ENCODE measurements at places on chromosomes 3 and 15.

DNA sequence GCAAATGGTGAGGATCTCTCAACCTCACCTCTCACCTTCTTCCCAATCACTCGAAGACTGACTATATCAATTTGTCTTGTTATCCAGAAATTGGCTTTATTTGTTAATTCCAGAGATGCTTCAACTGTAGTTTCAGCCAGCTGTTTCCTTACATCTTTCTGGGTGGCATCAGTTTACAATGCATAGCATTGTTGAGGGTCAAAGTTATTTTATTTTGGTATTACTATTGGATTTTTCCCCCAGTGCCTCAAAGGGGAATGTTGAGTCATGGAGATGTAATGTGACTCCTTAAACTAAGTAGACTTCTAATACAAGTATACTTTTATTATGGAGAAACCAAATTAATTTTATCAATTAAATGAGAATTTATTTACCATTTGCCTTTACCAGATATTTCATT is 351.6 kb downstream of the TIGIT start:
- DNase-seq = no peak

- DNase-seq = no peak
These were observed 53.7 kb downstream of the PCSK6 start for GRCh38 chr15:101435761-101436160.

DNA sequence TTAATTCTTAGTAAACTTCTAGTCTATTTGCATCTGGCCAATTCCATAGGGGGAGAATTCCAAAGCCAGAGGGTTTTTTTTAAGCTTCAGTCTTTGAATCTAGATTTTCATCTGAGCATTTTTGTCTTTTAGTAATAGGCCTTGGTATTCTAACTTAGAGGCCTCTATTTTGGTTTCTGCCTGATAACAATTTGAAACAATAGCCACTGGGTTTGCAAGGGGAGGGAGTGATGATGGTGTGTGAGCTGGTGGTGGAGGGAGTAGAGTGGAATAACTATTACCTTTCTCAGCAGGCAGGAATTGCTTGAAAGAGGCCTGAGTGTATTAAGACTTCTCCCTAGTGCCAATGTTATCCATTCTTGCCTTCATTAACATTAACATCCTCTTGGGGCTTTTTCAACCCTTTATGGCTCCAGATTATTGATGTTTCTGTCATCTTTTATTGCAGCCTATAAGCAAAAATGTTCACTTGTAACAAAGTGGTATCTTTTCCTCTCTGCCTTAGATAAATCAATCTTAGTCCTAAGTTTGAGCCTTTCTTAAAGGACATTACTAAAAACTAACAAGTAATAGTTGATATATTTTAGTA is 26.5 kb upstream of the TCF12 start:
- no peak for DNase-seq

- DNase-seq = no peak
These were observed 138.3 kb upstream of the TSPAN3 start for GRCh38 chr15:77209221-77209620.

DNA sequence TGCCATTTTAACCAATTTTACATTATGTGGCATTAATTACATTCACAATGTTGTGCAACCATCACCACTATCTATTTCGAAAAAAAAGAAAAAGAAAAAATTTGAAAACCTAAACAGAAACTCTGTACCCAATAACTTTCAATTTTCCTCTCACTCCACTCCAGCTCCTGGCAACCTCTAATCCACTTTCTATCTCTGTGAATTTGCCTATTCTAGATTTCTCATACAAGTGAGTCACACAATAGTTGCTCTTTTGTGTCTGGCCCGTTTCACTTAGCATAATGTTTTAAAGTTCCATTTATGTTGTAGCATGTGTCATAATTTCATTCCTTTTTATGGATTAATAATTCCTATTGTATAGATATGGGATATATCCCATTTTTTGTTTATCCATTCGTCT is 53.3 kb upstream of the TBC1D5 start:
- no peak for DNase-seq

DNA sequence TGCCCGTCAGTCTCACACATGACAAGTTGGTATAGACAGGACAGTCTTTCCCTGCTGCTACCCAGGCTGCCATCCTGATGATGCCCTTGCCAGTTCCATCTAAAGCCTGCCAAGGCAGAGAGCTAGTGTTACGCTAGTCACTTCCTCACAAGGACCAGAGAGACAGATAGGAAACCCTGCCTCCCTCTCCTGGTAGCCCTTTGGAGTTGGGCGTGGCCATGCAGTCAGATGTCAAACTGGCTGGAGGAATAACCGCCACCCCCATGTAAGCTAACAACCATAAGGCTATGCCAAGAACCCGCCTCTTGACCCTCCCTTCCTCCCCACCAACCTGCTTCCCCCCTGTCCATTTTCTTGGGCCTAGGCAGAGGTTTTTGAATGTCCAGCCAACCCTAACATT is 2.8 kb downstream of the TMEM115 start:
- DNase-seq = no peak

- DNase-seq = no peak
These were observed 17.9 kb upstream of the ANKRD28 start for GRCh38 chr3:15815696-15816095.

DNA sequence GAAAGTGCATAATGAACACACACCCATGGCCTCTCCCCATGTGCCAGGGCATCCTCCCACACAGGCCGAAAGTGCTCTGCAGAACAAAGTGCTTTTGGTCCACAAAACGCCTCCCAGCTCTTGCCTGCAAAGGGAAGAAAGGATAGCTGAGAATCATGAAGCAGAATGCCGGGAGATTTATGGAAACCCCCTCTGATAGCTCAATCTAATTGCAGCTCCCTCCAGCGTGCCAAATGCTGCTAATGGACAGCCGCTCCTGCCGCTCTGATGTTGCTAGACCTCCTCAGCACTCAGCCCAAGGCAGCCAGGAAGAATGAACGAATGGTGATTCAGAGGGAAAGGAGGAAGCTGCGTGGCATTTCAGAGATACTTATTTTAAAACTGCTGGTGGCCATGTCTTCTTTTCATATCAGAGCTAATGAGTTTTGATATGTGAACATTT is 145.3 kb downstream of the TJP1 start:
- no peak for DNase-seq

DNA sequence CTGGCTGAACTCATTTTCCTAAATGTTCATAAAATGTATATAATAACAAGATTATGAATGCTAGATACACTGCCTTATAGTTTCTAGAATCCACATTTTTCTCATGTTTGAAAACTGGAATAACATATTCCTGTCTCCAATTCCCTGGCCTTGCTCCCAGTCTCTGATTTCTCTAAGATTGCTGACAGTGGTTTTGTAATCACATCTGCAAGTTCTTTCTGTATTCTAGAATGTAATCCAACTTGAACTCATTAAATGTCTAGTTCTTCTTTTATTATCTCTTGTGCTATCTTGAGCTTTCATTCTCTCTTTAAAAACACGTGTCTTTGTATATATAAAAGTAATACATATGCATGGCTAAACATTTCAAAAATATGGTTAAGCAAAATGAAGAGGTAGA is 215.2 kb upstream of the ADAMTS9 start:
- no peak for DNase-seq

DNA sequence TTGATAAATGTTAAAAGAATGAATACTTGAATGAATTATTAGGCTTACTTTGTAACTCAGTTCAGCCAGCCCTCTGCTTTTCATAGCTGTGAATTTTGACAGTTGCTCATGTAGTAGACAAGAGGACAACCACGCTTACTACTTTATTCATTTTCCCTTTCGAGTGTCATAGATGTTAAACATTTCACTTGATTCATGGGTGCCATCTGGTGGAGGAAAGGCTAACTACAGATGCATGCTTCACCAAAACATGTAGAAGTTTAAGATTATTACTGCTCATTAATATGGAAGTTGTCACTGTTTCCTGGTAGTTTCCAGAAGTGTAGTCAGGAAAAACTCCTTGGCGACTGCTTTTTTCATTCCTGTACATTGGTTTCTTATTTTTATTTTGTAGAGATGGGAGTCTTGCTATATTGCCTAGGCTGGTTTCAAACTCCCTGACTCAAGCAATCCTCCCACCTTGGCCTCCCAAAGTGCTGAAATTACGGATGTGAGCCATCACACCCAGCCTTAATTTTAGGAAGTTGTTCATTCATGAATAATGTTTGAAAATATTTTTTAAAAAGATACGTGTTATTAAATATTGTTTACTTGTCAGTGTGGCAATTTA is 163.2 kb downstream of the B3GALNT1 start:
- DNase-seq = peak; percentile 41

GRCh38 chr3:187629711-187630110 is 40.5 kb downstream of the SST start:
- no peak for DNase-seq

- DNase-seq = no peak
These were observed 163.1 kb downstream of the CNTN4 start for GRCh38 chr3:2261747-2262146.

DNA sequence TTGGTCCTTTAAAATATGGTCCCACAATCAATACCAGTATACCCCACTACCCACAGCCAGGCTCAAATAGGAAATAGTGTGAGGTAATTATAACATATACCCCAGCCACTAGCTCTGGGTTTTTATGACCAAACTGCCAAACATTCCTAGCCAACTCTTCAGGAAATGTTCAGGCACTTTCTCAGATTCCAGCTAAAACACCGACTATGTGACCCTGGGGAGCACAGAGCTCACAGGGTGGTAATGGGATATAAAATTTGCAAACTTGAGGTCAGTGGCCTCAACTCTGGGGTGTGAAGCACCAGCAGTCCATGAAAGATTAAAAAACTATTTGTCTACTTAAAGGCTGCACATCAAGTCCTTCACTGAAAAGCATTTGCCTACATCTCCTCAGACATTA is 12.9 kb downstream of the FBN1 start:
- no peak for DNase-seq

- DNase-seq = no peak
These were observed 48.0 kb upstream of the LDHAL6B start for GRCh38 chr15:59158701-59159034.

DNA sequence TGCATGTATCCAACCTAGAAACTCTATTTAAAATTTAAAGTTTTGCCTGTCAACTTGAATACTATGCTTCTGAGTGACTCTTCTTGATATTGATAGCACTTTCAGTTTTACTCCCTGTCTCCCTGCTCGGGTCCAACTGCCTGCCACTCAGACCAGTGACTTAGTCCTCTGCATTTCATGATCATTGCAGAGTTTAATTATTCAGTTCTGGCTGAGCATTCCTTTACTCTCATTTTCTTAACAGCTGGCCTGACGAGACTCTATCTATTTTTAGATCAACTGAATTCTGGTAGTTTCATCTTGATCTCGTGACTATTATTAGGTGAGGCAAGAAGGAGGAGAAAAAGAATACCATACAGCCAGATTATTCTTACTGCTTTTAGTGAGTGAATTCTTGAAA is 617.4 kb downstream of the SI start:
- DNase-seq = no peak

DNA sequence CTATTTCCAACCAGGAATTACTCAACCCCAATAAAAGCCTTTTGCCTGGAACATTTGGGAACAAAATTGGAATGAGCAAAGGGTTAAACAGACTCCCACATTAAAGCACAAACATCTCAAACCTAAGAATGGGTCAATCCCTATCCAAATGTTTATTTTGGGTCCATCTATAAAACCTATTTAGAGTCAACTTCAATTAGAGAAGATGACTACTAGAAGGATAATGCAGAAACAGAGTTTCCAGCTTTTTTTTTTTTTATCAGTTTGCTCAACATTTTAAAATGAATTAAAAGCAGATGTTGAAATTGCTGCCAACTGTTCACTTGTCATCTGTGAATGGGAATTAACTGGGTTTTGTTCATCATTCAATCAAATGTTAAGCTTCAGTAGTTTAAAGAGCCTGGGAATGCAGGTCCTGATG is 4.1 kb upstream of the TBC1D23 start:
- no peak for DNase-seq

- DNase-seq = no peak
These were observed 95.8 kb upstream of the CACNA2D3 start for GRCh38 chr3:54026543-54026942.

GRCh38 chr3:65604863-65605526 is 433.7 kb downstream of the MAGI1 start:
- DNase-seq = no peak

DNA sequence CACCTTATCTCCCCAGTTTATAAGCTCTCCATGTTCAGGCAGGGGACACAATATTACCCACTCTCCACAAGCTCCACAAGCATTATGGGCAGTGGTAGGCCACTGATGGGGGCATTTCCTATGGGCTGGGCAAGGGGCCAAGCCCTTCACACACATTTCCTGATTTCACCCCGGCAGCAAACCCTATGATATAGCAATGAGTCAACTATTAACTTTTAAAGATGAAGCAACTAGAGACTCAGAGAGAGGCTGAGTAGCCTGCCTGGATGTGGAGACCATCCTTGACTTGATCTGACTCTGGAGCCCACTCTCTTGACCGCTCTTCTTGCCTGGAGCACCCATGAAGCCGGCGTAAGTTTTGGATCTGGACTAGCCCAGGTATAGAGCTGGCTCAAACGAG is 27.4 kb downstream of the FOXL2NB start:
- no peak for DNase-seq

- DNase-seq = no peak
These were observed 5.7 kb upstream of the PLSCR1 start for GRCh38 chr3:146550070-146550615.

- DNase-seq = peak; percentile 15
These were observed 326.9 kb upstream of the DNAJC19 start for GRCh38 chr3:181316482-181316881.

- DNase-seq = no peak
These were observed 4.9 kb downstream of the TM6SF1 start for GRCh38 chr15:83112233-83112955.

DNA sequence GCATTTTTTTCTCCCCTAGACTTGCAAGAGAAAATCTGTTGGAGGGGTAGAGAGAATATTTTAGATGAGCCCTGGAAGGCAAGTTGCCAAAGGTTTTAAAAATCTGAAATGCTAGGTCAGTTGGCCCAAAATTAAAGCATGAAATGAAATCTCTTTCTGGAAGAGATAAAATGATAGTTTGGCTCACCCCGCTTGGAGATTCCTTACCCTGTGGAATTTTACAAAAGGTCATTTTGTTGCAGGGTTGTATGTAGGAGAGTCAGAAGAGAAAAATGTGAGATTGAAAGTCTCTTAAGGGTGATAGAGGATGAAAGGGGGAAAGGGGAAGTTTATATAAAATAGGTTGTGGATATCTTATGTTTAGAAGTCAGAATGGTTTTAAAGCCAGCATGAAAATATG is 277.8 kb downstream of the CD47 start:
- no peak for DNase-seq

GRCh38 chr3:126752303-126753190 is 48.5 kb downstream of the CHCHD6 start:
- peak; percentile 71 for DNase-seq

Measured in neuronal stem cell (in vitro differentiated cells).